ENCODE measurements at places on chromosomes 7 and 10.

DNA sequence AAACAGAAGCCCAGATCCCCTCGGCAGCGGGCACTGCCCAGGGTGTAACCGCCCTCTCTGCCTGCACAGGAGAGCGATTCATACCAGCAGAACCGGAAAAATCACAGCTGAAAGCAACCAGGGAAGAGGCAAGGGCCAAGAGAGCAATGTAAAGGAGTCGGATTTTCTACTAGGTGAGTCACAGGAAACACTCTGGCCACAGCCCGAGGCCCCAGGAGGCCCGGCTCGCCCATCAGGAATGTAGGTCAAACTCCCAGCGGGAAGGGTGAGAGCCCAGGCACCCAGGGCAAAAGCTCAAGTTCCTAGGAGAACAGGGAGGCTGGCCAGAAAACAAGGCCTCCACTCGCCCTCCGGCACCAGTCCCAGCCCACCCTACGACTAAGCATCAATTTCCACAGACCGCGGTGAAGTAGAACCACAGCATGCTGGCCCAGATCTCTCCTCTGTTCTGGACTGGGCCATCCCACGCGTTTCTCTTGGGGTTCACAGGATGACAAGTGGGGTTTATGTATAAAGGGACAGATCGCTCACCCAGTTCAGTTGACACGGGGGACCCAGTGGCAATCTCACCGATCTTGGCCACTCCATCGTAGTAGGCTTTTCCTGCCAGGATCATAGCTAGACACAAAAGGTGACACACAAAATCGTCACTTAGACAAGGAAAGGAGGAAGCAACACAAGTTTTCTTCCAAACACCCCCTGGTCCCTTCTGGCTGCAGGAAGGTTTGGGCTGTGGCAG, 46.2 kb downstream of the BAIAP2L1 start:
- no peak for DNase-seq

DNA sequence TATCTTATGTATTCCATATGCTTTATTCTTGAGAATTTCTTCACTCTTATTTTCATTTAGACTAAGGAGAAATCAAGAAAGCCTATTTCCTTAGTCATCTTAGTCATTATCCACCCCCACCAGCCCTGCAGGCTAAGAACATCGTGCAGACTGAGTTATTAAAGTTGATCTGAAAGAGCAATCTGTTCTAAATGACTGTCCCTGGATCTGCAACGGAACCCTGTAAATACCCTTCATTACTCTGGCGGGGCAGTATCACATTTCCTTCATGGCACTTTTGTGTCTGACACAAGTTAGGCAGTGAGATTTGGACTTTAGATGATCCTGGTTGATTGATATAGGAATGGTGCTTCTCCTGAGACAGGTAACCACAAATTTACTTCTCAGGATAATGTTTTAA, 3.5 kb upstream of the MYPN start:
- DNase-seq = no peak

GRCh38 chr10:67476201-67476600, 219.8 kb downstream of the CTNNA3 start:
- DNase-seq = no peak

GRCh38 chr7:16721541-16721940, 32.0 kb upstream of the TSPAN13 start:
- no peak for DNase-seq

GRCh38 chr7:130708766-130709165, 22.4 kb upstream of the TSGA13 start:
- no peak for DNase-seq

DNA sequence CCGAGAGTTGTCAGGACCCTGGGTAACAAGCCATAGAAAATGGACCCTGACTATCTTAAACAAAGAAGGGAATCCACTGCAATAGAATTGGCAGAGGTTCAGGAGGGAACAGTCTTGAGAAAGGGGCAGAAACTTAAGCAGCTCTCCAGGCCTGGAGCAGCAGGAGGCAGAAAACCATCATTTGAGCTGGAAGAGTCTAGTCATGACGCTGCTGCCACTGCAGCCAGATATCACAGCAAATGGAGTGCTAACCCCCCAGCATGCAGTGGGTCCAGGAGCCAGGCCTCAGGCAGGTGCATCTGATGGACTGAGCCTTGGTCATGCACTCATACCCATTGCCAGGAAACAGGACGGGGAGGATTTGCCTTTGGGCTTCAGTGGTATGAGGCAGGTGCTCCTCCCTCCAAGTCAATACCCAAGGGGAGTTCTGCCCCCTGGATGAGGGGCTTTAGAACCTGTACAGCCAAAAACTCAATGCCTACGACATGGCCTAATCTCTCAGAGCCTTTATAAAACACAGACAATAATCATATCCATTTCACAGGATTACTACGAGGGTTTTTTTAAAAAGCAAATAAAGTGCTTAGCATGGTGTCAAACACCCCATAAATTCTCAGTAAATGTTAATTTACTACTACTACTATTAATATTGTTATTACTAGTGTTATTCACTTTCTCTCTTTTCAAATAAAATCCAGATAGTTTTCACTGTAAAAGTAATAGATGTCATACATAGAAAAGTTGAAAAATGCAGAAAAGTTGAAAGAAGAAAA, 30.7 kb downstream of the DUSP5 start:
- no peak for DNase-seq

- DNase-seq = no peak
Observed at GRCh38 chr10:33215154-33215553, 119.3 kb downstream of the NRP1 start.

GRCh38 chr7:27955596-27955995, 215.6 kb downstream of the TAX1BP1 start:
- no peak for DNase-seq

DNA sequence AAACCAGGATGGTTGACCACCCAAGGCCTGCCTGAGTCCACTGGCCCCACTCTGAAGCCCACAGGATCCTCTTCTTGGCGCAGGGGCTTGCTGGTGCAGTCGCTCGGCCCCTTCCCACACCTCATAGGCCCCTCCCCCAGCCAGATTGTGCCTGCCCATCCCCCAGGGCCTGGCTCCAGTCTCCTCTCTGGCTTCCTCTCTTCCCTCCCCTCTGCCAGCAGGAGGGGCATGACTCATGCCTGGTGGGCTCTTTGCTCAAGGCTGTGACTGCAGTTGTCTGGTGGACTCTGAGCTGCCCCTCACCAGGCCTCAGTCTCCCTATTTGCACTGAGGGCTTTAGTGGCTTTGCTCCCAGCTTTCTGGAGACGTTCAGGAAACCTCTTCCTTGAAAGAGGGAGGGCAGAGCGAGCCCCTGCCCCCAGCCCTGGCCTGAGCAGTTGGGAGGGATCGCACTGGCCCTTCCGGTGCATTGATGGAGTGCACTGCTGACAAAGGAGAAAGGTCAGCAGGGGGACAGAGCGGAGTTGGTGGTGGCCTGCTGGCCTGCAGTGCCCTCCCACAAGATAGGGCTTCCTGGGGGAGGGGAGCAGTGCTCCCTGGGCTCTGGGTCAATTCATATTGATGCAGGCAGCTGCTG, 60.7 kb downstream of the ZMIZ1 start:
- peak; percentile 79 for DNase-seq

DNA sequence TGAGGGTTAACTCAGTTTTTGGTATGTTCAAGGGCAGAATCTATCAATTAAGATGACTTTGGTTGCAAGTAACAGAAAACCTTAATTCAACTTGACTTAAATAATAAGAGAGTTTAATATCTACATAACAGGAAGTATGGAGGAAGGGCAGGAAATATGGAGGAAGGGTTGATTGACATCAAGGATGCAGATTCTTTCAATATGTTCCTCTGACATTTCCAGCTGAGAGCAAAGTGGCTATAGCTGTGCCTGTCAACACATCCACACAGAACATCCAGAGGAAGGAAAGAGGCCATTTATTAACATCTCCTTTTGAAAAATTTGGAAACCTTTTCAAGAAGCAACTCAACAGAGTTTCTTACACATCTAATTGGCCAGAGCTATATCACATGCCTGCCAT, 19.4 kb upstream of the RALA start:
- no peak for DNase-seq

DNA sequence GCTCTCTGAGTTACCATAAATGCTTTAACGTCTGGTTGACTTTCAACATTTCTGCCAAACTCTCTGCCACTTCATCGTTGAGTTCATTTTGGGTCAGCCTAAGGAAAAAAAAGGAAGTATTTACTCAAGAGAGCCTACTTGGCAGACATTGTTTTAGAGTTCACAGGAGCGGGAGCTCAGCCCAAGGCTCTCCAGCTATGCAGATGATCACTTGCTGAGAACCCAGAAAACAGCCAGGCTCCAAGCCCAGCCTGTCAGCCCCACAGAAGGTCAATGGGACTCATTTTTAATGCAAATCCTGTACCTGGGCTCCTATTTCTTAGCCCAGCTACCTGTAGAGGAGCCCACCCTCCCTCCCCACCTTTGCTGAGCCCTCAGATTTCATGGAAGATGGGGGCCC, 45.5 kb downstream of the NOD1 start:
- no peak for DNase-seq

DNA sequence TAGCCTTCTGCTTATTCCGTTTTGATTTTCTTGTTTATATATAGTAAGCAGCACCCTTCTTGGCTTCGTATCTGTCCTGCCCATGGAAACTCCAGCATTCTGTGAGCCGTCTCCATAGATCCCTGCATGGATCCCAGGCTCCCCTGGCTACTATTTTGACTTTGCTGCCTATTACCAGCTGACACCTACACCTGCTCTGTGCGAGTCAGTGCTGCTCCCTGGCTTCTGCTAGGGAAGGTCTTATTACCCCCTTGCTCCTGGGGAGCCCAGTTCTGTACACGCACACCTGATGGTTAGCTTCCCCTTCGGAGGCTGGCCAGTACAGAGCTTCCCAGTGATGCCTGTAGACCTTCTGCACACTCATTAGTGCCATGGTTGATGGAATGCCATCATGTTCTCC, 35.4 kb downstream of the NACAD start:
- DNase-seq = no peak

DNA sequence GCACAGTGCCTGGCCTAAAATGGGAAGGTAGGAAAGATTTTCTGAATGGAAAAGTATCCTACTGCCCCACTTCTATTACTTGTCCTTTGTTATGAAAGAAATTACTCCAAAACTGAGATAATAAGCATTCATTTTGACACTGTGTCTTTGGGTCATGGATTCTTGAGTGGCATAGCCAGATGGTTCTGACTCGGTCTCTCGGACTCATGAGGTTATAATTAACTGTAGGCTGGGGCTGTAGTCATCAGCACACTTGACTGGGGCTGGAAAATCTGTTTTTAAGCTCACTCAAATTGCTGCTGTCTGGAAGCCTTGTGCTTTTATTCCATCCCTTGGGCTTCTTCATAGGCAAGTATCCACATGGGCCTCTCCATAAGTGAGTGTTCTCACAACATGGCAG, 160.5 kb downstream of the VTI1A start:
- DNase-seq = no peak

DNA sequence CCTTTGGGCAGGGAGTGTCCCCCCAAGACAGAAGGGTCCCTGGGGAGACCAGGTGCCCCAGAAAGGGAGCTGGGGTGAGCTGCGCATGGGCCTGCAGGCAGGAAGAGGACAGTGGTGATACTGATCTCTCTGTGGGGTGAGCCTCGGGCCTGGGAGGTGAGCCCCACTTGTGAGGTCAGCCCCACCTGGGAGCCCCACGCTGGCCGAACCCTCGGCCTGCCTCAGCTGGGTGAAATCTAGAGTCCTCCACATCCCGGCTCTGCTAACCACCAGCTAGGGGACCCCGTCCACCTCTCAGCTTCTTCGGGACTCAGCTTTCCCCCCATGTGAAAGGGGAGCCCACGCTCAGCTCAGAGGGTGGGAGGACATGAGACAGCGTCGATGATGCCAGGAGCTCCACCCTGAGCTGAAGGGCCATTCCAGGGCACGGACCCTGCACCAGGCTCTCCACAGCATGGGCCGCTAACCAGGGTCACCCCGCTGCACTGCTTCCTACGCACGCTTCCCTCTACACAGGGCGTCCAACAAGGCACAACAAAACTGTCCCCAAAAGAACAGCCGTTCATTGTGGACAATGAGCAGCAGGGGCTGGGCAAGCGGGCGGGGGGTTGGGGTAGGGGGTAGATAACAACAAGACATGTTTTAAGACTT, 48.7 kb downstream of the CAMK2B start:
- DNase-seq = no peak

- no peak for DNase-seq
Observed at GRCh38 chr7:92366730-92367129, 80.6 kb upstream of the GATAD1 start.

- no peak for DNase-seq
Observed at GRCh38 chr7:137476937-137477336, 133.4 kb upstream of the PTN start.

Data from nephron progenitor cell (in vitro differentiated cells).